ENCODE measurements at places on chromosomes 1 and 21.

GRCh38 chr1:69707103-69707502 is 139.4 kb downstream of the LRRC7 start:
- no peak for DNase-seq

GRCh38 chr1:104073463-104073902 is 323.8 kb downstream of the AMY1C start:
- peak; percentile 2 for DNase-seq

- DNase-seq, result peak; percentile 78
These were observed 382 bp downstream of the TRMT1L start for GRCh38 chr1:185156288-185156853.

DNA sequence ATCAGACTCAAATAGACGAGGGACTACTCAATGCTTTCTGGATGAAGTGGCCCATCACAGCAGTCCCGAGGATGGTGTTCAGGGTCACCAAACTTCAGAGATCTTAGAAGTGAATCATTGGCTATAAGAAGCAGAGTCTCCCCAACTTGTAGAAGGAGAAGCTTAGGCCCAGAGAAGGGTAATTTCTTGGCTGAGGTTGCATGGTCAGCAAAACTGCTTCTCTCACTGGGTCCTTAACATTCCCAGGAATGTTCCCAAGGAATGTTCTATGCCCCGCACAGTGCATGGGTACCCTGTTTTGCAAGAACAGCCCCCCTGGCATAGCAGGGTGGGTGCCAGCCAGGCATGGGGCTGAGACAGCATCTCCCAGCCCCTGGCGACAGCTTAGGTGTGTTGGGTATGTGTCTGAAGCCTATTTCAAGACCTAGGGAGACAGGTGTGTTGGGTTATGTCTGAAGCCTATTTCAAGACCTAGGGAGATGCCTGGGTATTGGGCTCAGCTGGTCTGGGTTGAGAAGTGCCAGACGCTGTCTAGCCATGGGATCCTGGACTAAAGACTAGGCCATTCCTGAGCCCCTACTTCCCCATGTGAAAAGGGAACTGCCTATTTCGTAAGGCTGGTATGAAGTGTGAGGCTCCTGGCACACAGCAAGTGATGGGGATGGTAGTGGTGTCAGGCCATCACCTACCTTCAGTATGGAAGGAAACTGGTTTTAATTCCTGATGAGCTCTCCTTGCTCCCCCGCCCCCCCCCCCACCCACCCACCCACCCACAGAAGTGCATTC is 26.1 kb downstream of the PADI6 start:
- no peak for DNase-seq

DNA sequence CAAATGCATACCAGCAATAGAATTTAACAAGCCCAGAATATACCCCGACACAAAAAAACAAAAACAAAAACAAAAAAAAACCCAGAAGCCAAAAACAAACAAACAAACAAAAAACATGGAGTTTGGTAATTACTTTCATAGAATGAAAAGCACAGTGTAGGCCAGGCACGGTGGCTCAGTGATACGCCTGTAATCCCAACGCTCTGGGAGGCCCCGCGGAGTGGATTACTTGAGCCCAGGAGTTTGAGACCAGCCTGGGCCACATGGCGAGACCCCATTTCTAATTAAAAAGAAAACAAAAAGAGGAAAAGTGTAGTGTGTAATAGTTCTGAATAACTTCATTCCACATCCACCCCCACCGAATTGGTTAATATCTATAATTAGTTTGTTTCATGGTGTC is 1265.7 kb downstream of the NCAM2 start:
- DNase-seq, result no peak

DNA sequence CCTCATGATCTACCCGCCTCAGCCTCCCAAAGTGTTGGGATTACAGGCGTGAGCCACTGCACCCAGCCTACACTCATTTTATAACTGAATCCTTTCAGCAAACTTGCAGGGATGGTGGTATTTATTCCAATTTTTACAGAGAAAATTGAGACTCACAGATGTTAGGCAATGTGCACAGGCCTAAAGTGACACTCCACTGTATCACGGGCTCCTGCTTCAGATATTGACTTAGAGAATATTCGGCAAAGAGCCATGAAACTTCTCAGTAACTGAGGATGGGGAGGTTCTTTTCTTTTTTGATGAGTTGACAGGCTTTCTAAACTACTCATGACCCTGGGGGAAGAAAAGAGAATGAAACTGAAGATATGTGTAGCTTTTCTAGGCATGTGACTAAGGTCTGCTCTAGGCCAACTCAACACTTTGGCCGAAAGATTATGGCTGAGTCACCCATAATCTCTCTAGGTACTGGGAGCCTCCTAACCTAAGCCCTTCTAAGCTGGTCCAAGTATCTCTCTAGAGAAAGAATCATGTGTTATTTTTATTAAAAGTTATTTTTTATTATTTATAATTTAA is 19.9 kb upstream of the PTCH2 start:
- DNase-seq, result no peak

- no peak for DNase-seq
These were observed 22.4 kb upstream of the EXO1 start for GRCh38 chr1:241825581-241825980.

- DNase-seq, result no peak
These were observed 24.2 kb downstream of the TMEM51 start for GRCh38 chr1:15177710-15178166.

DNA sequence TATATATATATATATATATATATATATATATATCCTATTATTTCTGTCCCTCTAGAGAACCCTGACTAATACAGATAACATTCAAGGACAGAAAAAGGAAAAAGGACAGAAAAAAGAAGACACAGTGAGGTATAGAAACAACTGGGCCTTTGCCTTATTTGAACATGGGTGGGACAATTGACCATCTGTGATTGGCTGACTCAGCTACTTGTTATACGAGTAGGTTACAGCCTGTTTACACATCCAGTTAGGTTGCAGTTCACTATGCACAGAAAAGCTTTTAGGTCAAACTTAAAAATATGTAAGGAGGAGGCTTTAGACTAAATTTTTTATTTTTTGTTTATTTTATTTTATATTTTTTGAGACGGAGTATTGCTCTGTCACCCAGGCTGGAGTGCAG is 39.8 kb upstream of the RGS8 start:
- DNase-seq, result no peak

DNA sequence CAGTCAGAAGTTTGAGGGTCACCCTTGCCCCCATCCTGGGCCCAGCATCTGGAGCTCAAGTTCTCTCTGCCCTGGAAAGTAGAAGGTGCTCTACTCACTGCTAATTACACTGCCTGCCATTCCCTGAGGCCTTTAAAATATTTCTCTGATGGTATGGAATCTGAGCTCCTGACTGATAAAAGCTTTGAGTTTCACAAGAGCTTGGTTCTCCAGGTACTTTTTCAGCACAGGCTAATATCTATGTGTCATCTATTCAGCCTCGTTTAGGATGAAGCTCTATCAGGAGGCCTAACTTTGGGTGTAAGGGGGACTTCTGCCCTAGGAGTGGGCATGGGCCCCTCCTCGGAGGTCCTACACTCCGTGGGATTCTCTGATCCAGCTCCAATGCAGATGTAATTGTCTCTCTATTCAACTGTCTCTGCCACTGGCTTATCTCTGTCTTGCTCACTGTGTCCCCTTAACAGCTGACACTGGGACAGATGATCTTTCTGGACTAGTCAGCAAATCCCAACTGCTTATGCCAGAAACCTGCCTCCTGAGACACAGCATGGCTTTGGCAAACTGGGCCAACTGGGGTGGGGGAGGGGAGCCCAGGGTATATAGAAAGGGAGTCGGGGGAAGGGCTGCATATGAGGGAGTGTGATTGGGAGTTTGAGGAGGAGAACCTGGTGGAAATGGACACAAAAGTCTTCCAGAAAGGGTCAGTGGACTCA is 104.2 kb upstream of the GADD45A start:
- DNase-seq, result no peak

DNA sequence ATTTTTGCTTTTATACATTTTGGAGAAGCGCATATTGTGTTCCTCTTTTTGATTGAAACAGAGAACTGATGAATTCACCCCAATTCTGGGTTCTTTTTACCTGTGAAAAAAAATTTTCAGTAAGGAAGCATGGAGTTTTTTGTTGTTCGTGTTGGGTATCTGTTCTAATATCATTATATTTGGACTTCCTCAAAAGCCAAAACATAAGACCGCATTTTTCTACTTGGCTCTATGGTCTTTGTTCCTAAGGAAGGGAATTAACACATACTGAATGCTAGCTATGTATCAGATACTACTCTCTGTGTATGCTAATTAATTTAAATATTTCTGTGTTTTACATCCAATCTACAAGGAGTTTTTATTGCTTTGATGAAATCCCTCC is 12.9 kb downstream of the EPB41 start:
- DNase-seq, result no peak

- peak; percentile 31 for DNase-seq
These were observed 253.3 kb downstream of the KAZN start for GRCh38 chr1:14851760-14852159.

DNA sequence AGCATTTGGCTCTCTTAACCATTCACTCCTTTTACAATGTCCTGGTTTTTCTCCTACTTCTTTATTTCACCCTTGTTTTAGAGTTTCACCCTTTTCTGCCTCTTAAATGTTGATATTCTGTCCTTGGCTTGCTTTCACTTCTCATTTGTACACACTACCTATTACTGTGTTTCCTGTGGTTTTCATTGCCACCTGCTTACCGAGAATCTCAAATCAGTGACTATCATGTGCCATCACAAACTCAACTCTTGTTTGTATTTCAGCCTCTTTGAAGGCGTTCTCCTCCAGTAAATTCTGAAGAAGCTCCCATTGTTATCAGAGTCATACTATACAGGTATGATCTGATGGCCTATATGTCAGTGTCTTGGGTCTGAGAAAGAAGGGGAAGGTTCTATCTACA is 65.7 kb downstream of the NPHS2 start:
- DNase-seq, result no peak

- peak; percentile 79 for DNase-seq
These were observed 21.8 kb upstream of the HSD3B1 start for GRCh38 chr1:119485201-119485600.

DNA sequence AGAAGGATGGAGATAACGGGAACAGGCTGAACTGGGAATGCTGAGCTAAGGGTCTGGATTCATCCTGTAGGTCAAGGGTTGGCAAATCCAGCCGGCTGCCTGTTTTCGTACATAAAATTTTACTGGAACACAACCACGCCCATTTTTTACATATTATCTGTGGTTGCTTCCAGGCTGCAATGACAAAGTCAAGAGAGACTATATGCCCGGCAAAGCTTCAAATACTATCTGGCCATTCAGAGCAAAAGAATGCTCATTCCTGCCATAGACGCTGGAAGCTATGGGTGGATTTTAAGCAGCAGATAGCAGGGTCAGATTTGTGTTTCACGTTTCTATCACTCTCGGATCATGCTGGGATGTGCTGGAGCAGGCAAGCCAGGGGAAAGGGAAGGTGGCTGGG is 137.9 kb upstream of the EDN2 start:
- no peak for DNase-seq

DNA sequence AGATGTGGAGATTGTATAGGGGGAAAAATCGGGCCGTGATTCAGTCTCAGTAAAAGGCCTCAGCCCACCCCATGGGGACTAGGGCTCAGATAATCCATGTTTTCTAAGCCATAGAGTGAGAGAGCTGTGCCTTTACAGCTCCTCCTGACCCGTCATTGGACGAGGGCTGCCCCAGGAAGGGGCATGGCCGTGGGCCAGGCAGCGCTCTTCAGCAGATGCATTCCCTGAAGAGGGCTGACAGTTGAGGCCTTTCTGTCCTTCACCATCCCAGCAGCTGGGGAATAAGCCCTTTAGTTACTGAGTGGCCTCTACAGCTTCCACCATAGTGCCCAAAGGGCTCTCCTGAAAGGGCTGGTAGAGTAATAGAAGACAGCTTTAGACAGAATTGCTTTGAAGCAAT is 57.2 kb downstream of the ST3GAL3 start:
- no peak for DNase-seq

DNA sequence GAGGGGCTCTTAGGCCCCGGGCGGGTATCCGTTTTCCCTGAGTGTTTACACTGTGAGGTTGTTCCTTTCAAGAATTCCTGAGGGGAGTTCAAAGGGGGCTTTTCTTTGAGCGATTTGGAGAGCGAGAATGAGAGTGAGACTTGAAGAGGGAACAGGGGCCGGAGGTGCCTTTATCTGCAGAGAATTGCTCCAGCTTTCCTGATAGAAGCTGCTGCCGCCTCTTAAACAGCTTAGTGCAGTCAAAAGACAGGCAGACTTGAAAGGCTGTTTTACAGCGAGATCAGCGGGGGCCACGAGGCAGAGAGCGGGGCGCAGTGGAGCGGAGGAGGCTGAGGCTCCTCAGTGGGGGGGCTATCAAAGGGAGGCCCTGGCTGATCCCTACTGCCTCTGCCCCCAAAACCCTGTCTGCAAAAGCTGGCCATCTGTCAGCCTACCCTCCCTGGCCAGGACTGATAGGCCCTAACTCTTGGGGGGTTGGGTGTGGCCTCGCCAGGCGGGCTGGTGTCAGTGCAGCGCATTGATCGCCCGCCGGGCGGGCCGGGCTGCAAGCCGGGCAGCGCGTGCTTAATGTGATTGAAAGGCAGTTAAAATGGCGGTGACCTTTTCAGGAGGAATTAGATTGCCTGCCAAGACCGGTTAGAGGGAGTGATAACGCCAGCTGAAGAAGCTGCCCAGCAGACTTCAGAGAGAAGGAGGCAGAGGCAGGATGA is 36.4 kb downstream of the TMEM53 start:
- no peak for DNase-seq

DNA sequence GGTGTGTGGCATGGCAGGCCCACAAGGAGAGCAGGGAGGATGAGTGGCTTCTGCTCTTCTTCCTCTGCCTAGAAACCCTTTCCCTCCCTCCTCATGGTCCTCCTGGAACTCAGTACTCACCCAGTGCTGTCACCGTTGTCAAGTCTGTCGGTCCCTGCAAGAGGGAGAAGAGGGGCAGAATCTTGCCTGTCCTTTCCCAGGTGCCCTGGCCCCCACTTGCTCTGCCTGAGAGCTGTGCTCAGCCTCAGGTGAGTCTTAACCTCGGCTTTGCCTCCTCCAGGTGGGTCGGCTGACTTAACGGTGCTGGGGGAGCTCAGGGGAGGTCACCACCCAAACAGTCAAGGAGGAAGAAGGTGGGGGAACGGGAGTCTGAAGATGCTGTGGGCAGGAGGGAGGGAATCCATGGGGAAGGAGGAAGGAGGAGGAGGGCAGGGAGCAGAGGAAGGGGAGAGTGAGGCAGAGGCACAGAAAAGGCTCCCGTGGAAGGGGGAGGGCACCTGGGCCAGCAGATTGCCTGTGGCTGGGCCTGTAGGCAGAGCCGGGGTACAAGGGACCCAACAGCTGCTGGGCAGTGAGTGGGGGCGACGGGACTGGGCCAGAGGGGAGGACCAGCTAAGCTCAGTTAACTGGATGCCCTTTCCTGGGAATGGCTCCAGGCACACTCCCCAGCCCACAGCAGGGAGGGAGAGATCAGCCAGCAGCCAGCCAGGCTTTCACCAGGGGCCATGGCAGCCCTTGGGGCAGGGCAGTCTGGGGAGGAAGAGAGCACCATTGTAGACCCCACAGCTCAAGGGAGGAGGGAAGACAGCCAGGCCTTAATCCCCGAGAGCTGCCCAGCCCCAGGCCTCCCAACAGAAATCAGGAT is 26.3 kb downstream of the CTNNBIP1 start:
- no peak for DNase-seq

All from large intestine (tissue), 12 donors.